CD4-positive, alpha-beta T cell treated with Interleukin-15 for 4 hours (primary cell): ENCODE measurements at places on chromosomes 7 and 10.
A peak's percentile ranks its signal among the peaks of the same experiment; 100 is the strongest.

DNA sequence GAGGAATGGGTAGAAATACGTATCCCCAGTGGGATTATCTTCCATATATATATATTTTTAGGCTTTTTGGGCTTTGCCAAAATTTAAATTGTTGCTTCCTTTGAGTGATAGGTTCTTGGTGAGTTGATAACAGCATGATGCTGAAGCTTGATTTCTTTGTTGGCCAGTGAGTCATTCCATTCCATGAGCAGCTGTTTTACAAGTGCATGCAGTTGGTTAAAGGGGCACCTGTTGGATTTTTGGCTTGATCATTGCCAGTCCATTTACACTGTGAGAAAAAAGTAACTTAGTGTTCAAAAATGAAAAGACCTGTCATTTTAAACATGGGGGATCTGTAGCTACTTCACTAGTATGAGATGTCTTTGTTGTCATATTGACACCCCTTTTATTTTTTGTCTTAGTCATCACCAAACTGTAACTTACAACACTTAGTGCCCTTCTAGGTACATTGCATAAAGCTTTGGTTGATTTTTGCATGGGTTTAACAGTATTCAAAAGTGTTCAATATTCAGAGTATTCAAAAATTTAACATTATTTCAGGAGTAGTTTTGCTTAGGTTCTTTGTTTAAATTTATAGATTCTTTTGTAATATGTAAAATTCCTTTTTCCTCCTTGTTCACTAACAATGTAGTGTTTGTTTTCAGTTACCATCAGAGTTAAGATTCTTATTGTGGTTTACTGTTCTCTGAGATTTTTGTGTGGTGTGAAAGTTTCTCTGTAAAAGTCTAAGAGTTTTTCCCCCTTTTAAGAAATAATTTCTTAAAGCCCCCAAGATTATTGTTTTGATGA is 8.8 kb downstream of the AKAP9 start:
- DNase-seq: no peak

GRCh38 chr7:74233655-74234285 is 20.4 kb downstream of the RFC2 start:
- no peak for DNase-seq

DNA sequence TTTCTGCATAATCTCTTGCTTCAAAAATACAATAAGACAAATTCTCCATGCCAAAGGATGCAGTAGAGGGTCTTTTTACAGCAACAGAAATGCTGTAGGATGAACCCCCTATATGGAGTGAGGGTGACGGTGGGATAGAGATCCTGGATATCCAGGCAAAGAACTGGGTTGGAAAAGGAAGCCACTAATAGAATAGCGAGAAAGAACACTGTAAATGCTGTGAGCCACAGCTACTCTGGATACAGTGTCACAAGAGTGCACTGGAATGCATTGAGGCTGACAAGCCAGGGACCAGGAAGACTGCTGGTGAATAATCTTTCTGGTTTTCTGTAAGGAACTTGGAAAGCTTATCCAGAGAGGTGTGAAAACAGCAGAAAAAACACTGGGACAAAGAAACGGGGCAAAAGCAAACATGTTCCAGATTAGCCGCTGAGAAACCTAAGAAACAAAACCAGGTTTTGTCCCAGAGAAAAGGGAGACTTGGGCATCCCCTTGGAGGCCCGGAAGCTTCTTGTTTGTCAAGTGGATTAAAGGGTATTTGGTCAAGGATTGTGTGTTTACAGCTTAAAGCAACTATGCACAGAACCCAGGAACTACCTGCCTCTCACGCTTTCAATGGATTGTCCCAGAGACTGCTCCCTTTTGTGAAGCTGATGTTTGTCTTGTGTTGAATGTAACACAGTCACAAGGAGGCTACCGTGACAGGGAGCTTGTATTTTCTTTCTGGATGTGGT is 6.2 kb upstream of the MSMB start:
- DNase-seq: no peak

- no peak for DNase-seq
These were observed 21.8 kb upstream of the AKR1B1 start for GRCh38 chr7:134480730-134481129.

DNA sequence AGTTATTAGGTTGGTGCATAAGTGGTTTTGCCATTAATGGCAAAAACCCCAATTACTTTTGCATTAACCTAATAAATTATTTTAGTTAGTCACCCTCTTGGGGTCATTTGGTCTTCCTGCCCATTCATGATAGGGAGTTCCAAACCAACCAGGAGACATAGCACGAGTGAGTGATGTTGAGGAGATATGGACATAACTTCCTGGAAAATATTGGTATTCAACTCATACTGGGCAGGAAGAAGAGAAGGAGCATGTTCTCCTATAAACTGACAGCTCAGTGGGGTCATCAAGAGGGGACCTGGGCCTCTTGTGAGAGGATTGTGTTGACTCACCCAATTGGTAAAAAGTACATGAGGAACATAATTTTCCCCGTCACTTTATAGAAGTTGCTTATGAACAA is 23.7 kb downstream of the SPAG6 start:
- DNase-seq: no peak

GRCh38 chr10:117677239-117677638 is 134.7 kb downstream of the EMX2 start:
- no peak for DNase-seq

- DNase-seq: no peak
These were observed 1000.7 kb upstream of the LRRN3 start for GRCh38 chr7:110090110-110090820.

GRCh38 chr10:43574906-43575305 is 490 bp upstream of the ZNF239 start:
- DNase-seq: no peak

DNA sequence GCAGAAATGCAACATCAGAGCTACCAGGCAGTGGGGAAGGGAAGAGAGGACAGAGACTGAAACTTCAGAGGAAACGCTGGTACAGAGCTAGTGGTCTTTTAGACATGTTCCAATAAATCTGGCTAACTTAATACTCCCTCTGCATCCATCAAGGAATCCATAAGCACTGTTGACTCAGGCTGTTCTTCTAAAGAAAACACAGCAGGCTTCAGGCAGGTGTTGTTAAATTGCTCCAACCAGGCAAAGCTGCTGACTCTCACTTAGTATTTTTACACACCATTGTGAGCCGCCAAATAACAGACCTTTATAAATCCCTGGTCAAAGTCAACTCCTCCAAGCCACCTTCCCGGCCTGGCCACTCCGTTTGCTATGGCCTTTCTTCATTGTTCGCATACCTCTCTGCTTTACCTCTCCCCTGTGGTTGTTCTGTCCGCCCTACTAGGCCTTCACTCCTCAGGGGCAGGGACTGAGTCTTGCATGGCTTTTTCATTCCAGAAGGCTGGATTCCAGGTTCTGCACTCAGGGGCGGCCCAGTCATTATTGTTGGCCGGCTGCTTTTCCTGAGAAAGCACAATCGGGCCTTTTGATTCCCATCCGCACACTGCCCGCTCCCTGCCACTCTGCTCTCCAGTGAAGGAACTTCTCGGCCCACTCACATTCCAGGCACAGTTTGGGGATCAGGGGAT is 18.4 kb downstream of the CREB3L2 start:
- no peak for DNase-seq

GRCh38 chr10:123274306-123275135 is 120.3 kb downstream of the BUB3 start:
- DNase-seq: no peak

GRCh38 chr7:15922002-15922401 is 235.5 kb upstream of the MEOX2 start:
- DNase-seq: no peak

DNA sequence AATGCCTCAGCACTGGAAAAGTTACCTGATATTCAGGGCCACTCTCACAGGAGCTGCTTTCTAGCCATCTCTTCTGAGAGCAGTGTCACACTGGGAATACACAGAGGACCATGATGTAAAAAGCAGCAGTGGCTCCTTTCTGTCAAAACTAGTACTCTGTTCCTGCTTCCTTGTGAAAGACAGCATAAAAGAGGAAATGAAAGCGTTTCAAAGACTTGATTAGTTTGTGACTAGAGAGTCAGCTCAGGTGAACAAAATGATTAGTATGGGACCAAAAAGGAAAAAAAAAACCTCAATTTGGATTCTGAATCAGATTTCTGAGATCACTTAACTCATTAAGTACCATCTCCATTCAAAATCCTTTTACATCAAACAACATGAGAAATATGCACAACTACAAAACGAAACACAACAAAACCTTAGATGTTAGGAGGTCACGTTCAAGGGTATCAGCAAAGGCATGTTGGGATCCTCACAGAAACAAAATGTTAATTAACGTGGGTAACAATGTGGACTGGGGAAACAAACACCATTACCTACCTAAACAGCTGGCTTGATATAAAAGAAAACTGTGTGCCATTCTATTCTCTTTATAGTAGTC is 103.7 kb downstream of the MACC1 start:
- DNase-seq: no peak

- no peak for DNase-seq
These were observed 279.0 kb downstream of the ELFN1 start for GRCh38 chr7:1948887-1949680.

GRCh38 chr10:61633665-61634064 is 29.1 kb upstream of the CABCOCO1 start:
- no peak for DNase-seq

- DNase-seq: no peak
These were observed 3.3 kb upstream of the GAD2 start for GRCh38 chr10:26213157-26213800.

GRCh38 chr7:142855756-142856564 is 1.1 kb downstream of the EPHB6 start:
- DNase-seq: no peak

DNA sequence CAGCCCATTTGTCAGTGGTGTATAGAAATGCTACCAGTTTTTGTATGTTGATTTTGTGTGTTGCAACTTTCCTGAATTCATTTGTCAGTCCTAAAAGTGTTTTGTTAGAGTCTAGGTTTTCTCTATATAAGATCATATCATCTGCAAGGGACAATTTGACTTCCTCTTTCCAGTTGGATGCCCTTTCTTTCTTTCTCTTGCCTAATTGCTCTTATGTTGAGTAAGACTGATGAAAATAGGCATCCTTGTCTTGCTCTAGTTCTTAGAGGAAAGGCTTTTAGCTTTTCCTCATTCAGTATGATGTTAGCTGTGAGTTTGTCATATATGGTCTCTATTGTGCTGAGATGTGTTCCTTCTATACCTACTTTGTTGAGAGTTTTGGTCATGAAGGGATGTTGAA is 161.7 kb upstream of the TPK1 start:
- no peak for DNase-seq

GRCh38 chr7:18177815-18178660 is 150.4 kb upstream of the PRPS1L1 start:
- DNase-seq: peak; percentile 1

DNA sequence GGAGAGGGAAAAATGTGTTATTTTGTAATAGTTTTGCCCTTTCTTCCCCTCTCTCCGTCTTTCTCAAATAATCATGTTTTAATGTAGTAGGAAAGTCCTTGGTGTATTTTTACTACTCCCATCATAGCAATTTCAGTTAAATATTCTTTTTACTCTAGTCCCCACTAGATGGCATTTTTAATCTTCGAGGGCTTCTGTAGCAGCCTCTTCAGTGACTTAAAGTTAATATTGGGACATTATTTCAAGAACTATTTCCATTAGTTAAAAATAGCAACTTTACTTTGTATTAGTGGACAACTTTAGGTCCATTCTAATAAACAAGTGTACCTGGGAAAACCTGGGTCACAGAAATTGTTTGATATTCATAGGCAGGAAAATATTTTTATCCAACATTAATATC is 23.0 kb downstream of the EDRF1 start:
- no peak for DNase-seq

- no peak for DNase-seq
These were observed 16.8 kb upstream of the XPNPEP1 start for GRCh38 chr10:109940117-109940516.

GRCh38 chr7:99642027-99642426 is 25.3 kb downstream of the ZSCAN25 start:
- no peak for DNase-seq

DNA sequence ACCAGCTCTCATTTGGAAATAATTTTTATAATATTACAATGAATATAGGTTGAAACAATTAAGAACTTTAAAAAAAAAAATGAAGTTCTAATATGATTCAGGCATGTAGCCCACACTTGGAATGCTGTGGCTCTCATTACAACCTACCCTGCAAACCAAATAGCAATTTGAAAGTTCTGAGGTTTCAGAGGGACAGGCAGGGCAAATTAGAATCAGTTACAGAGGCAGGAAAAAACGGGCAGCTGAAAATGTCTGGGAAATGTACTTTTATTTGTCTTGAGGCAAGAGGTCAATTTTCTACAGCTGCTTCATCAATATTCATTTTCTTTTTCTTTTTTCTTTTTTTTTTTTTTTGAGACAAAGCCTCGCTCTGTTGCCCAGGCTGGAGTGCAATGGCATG is 95.3 kb downstream of the PIP4K2A start:
- no peak for DNase-seq

DNA sequence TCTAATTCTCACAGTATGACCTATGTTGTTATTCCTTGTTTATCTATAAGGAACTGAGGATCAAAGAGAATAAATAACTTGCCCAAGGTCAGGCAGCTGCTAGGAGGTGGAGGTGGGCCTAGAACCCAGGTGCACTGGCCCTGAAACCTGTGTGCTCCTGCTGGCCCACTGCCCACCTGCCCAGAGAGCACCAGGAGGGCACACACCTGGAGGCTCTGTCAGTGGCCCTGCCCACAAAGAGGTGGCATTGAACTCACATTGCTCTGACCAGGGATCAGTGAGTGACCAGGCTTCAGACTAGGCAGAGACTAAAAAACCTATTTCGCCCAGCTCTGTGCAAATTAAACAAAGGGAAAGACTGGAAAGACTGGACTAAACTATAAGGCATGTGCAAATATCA is 210.6 kb downstream of the TNS3 start:
- no peak for DNase-seq

GRCh38 chr10:97687785-97688781 is 1.0 kb upstream of the AVPI1 start:
- DNase-seq: no peak

GRCh38 chr10:43942096-43942850 is 293.6 kb upstream of the ZNF32 start:
- DNase-seq: no peak

DNA sequence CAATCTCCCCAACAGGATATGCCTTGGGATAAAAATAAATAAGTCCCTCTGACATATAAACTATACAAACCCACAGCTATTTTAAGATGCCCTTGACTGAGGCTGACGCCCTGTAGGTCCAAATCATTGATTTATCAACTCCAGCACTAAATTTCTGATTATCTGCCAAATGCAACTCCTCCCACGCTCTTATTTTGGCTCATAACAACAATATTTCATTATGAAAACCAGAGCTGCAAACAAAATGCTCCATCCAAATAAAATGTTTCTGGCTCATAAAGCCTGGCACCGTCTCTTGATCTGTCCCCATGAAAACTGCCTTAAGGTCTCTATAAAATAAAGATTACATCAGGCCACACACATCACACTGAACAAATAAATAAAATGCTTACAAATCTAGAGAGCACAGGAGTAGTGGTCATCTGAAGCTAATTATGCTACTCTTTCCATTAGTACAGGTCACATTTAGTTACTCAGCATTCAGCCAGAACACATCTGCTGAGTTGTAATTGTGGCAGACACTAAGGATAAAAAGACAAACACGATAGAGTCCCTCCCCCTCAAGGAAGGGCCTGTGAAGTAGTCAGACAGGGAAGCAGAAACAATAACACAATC is 28.8 kb downstream of the CACUL1 start:
- no peak for DNase-seq
